ENCODE measurements at places on chromosomes 6 and 20.

DNA sequence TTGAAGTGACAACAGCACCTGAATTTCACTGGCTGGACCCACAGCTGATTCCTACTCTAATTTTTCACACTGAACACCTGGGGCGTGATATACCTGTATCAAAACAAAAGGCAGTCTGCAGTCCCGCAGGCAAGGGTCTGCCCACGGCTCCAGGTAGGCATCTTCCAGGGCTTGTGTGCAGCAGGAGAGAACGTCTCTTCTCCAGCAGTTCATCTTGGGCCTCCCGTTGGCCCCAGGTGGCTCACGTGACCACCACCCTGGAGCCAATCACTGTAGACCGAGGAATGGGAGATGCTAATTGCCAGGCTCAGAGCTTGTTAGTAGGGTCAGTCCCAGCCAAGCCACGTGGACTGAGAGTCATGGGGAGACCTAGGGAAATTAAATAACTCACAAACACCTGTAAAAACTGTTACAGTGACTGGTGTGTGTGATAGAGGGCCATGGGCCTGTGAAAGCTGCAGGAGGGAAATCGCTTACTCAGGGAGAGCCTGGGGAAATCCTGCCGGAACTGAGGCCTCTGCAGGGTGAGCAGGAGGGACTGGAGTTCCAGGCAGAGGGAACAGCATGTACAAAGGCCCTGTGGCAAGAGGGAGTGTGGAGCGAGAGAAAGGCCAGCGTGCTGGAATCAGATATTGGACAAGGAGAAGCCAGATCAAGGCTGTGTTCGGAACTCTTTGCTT is 83.4 kb downstream of the EYA2 start:
- DNase-seq: no peak

DNA sequence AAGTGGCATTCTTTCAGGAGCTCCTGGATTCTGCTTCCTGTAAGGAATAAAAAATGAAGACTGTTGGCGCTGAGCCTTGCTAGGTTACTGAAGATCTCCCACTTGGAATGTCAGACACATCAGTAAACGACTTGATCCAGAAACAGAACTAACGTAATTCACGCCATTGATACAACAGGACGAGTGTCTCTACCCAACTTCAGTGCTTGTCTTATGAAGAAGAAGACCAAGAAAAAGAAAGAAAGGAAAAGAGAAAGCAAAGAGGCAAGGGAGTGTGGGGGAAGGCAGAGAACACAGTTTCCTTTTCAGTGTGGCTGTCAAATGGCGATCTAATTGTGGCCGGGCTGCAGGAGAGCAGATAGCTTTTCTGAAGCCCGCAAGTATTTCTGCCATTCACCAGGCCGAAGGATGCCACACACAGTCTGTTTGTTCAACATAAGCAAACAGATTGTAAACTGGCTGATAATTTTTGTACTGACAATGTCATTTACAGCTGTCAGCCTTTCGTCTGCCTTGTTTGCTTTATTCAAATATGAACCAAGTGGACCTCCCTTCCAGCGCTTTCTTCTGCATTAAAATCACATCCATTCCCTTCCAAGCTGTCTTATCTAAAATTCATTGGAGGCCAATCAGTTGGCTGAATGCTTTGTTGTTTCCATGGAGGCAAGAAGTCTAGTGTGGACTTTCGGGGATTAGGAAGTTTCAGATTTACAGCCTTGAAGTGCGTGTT is 180.6 kb downstream of the FOXA2 start:
- DNase-seq: no peak

DNA sequence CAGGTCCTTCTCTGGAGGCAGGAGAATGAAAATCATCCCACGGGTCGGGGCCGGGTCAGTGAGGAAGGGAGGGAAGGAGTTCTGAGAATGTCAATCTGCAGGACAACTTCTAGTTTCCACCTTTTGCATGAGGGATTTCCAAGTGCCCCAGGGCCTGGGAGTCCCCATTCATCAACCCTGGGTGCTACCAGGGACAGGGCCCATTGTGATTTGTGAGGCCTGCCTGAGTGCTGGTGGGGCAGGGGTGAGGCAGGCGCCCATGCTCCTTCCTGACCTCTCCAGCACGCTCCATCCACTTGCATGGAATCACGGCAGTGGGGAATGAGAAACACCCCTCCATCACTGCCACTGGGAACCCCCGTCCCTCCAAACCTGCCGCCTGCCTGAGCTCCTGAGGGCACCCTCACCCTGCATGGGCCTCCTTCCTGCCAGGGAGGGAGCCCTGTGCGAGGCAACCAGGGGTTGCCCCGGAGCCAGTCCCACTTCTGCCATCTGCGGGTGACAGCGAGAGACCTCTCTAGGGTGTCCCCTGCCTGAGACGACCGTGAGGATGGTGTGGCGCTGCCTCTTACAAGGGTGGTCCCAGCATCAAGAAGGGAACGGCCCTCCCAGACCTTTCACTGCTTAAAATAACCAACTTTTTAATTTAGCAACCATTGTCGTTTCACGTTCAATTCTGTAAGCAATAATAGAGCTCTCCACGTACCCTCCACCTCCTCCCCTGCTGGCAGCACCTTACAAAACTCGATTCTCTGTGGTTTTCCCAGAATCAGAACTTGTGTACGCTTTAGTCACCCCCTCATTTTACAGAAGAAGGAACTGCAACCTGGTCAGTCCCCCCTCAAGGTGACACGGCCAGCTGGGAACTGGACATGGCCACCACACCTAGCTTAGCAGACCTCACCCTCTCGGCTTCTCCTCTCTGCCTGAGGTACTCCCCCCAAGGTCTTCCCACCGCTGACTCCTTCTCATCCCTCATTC is 28.6 kb downstream of the PMEPA1 start:
- DNase-seq: no peak

DNA sequence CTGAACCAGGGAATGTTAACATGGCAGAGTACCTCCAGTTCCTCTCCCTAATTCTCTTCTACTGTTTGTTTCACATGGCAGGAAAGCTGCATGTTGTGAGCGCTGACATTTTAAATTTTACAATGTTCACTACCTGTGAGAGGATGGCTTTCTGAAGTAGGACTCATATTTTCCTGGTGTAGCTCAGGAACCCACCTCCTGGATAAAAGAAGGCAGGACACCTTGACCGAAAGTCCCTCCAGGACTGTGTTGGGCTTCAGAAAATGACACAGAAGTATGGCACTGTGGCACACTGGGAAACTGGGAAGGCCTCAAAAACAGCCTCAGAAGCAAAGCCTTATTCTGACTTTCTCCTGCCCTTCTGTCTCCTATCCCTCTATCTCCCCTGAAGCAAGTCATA is 33.3 kb downstream of the PTPRK start:
- DNase-seq: no peak

- no peak for DNase-seq
Measured at GRCh38 chr6:163667372-163668060, 253.0 kb downstream of the QKI start.

Measured in fibroblast of villous mesenchyme (primary cell).